Vagina (tissue), 2 donors: ENCODE measurements at places on chromosomes 3 and 15. TPM values are rescaled to one million over a fixed set of nuclear protein-coding genes. Genes with fewer than 3 reads are reported as not detected.

PLCH1 gene
- 0.25 TPM for total RNA-seq

CCK gene
- total RNA-seq: not detected

CRYGS gene
- total RNA-seq: not detected

DUOXA1 gene
- total RNA-seq: 66.5 TPM

ALDH1L1 gene
- total RNA-seq: 19.2 TPM

GRCh38 chr3:118180853-118181252 is 853.8 kb downstream of the IGSF11 start:
- H3K4me3 ChIP-seq: no peak overlapping the region
- no peaks in the 10 kb centered on the region for H3K27me3 ChIP-seq
- DNase-seq: no peak
- H3K27ac ChIP-seq: no peak overlapping the region
- no peaks in the 10 kb centered on the region for H3K36me3 ChIP-seq

GRCh38 chr3:73774645-73775044 is 149.9 kb upstream of the PDZRN3 start:
- no peak overlapping the region for H3K27ac ChIP-seq
- no peaks in the 10 kb centered on the region for H3K27me3 ChIP-seq
- no peak for DNase-seq
- H3K36me3 ChIP-seq: no peaks in the 10 kb centered on the region

DNA sequence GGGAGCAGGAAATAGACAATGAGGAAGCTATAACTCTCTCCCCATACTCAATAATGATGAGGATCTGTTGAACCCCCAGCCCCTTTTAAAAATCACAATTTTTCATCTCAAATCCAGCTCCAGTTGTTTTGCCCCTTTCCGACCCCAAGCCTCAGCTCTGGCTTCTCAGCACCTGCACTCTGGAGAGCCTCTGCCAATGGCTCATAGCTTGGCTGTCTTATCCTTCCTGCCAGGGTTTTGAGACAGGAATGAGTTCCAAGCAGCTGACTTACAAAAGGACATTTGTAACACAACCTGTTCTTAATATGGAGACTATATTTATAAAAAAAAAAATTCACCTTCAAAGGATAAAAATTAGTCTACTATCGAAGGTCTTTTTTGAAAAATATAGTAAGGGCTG is 105.9 kb upstream of the NEDD4 start:
- no peak for DNase-seq
- no peaks in the 10 kb centered on the region for H3K4me1 ChIP-seq
- H3K36me3 ChIP-seq: no peaks in the 10 kb centered on the region
- no peaks in the 10 kb centered on the region for H3K27me3 ChIP-seq
- no peak overlapping the region for H3K27ac ChIP-seq
